ENCODE measurements at places on chromosomes 1 and 21.

GRCh38 chr21:36105327-36105842 is 29.5 kb upstream of the CBR3 start:
- DNase-seq, result no peak

DNA sequence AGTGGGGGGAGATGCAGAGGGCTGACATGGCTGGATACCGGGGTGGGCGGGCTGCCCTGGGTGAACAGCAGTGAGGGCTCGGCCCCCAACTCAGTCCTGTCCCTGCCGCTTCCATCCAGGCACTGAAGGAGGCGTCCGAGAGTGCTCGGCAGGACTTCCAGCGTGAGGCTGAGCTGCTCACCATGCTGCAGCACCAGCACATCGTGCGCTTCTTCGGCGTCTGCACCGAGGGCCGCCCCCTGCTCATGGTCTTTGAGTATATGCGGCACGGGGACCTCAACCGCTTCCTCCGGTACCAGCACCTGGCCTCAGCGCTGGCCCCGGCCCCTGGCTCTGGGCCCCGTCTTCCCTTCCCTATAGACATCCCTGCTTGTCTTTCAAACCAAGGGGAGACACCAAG is 15.6 kb downstream of the NTRK1 start:
- DNase-seq, result no peak

GRCh38 chr1:246214708-246215509 is 292.2 kb downstream of the SMYD3 start:
- no peak for DNase-seq

DNA sequence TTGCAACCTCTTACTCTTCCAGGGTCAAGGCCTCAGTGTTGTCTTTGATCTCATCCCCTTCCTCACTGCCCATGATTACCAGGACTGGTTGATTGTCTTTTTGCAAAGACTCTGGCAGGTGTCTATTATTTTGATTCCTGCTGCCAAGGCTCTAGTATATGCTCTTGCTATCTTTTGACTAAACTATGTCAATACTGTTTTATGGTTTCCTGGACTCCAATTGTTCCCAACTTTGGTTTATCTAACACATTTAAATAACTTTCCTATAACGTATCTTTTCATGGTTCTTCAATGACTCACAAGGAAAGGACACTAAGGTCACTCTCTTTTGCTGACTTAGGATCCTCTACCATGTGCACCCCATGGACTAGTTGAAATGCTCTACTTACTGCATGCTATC is 141.5 kb downstream of the PTPRC start:
- no peak for DNase-seq

DNA sequence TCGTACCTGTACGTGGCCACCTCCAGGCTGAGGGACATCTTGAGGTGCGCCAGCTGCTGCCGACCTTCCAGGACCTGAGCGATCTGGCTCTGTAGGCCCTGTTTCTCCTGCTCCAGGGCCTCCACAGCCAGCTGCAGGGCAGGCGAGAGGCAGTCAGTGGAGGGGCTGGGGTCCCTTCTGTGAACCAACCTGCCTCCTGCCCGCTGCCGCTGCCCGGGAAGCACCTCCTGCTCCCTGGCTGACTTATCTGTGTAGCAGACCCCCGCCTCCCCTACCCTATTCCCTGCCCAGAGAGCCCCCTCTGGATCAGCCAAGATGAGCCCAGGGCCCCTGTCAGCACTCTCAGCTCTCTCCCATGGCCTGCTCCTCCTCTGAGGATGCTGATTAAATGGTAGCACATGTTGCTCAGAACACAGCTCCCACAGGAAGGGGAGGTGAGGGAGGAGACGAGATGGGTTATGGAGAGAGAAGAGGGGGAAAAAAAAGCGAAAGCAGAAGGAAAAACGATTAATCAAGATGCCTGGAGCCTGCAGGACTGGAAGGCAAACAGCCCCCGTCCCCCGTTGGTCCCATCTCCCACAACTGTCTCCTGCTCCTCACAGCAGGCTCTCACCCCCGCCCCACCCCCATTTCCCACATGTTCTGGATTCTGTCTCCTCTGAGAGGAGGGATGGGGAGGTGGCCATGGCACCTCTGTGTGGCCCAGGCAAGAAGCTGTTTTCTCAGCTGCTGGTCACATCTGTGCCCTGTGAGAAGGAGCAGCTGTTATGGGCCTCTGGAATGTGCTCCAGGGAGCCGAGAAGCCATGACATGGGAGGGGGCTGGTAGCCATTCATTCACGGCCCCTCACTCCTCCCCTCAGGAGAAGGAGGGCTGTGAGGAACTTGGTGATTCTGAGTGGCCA is 1.7 kb downstream of the NES start:
- DNase-seq, result no peak

GRCh38 chr1:166302989-166303758 is 136.4 kb upstream of the FAM78B start:
- DNase-seq, result no peak

- no peak for DNase-seq
Measured at GRCh38 chr1:171468120-171468750, 17.1 kb upstream of the PRRC2C start.

- no peak for DNase-seq
Measured at GRCh38 chr1:106836708-106837107, 219.8 kb upstream of the PRMT6 start.

DNA sequence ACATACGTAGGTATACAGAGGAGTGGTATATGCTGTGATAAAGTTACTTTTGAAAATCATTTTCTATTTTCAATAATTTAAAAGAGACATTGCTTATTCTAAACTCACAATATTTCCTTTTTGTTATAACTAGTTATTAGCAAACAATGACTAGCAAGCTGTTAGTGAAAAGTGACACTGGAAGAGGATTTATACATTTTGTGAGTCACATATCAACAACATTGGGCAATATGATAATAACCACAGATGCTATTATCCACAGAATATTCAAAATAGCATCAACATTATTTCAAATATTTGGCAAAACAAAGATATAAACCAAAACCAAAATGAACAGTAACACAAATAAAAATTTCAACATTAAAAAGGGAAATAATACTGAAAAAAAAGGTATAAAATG is 104.0 kb upstream of the HP1BP3 start:
- DNase-seq, result no peak

DNA sequence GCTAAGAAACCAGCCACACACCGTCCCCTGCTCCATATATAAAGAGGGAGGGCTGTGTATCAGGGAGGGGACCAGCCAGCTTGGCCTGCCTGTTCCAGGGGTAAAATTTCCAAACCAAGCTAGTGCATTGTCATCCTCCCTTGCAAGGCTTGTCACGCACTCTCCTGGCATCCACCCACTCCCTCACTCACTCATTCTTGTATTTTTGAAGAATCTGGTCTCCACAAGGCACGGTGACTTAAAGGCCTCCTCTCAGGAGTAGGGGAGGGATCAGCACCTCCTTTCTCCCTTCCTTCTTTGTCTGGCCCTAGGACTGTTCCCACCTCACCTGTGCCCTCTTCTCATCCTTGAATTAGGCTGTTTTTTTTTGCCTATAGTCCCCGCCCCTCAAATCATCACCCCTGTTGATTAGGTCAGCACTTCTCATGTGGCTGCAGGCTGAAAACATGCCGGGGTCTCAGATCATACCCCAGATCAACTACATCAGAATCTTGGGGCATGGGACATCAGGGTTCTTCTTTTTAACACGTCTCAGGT is 5.0 kb downstream of the ABCA4 start:
- no peak for DNase-seq

DNA sequence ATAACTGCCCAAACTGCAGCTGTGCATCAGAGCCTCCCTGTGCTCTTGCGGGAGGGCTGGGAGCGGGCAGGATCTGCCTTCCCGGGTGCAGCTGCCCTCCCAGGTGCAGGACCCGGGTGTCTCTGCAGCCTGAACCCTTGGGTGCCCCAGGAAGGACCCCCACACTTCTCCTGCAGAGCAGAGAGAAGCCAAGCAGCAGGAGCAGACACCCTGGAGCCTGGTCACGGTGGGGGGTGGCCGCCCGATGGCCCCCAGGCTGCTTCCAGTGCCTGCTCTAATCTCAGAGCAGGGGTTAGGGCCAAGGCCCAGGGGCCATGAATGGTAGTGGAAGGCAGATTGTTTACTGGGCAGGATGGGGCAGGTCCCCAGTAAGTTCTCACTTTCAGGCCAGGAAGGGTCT is 83.0 kb downstream of the RHOU start:
- no peak for DNase-seq

GRCh38 chr1:63829349-63830327 is 55.8 kb downstream of the ROR1 start:
- no peak for DNase-seq
